Activated CD4-positive, alpha-beta memory T cell treated with anti-CD3 and anti-CD28 coated beads, Interleukin-2, amount 10 ng/mL, durations not matched to agents 7 days and 5 days (primary cell): ENCODE measurements at places on chromosomes 1 and 21.

GRCh38 chr1:235642011-235642942 is 7.3 kb downstream of the GNG4 start:
- H3K27ac ChIP-seq = peak overlapping the region; percentile 81
- H3K27me3 ChIP-seq = peaks cover 37% of the 10 kb centered on the region
- peaks cover 34% of the 10 kb centered on the region for H3K4me1 ChIP-seq

- DNase-seq = no peak
- H3K4me1 ChIP-seq = peaks cover 3% of the 10 kb centered on the region
- peaks cover 46% of the 10 kb centered on the region for H3K36me3 ChIP-seq
- no peak overlapping the region for H3K27ac ChIP-seq
- no peaks in the 10 kb centered on the region for H3K27me3 ChIP-seq
Measured at GRCh38 chr1:161803181-161803580, 37.1 kb downstream of the ATF6 start.

DNA sequence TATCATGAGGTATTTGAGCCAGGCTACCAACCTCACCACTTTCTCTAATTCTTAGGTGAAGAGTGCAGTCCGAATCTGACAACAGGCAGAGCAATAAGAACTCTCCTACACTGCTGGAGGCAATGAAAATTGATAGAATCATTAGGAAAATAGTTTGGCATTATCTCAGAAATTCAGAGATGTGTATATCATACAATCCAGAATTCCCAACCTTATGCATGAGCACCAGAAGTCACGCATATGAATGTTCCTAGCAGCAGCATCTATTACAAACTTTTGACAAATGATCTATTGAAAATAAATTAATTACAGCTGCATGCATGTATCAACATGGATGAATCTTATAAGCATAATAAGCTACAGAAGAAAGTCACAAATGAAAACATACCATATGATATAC is 176.9 kb upstream of the CAMK1G start:
- no peak overlapping the region for H3K4me3 ChIP-seq
- peaks cover 33% of the 10 kb centered on the region for H3K27me3 ChIP-seq
- DNase-seq = no peak
- no peaks in the 10 kb centered on the region for H3K4me1 ChIP-seq
- no peaks in the 10 kb centered on the region for H3K36me3 ChIP-seq

- H3K4me3 ChIP-seq = peak overlapping the region; percentile 10
- DNase-seq = no peak
- H3K27ac ChIP-seq = no peak overlapping the region
- H3K4me1 ChIP-seq = peaks cover 34% of the 10 kb centered on the region
Measured at GRCh38 chr1:46130606-46131005, 1.8 kb downstream of the PIK3R3 start.

DNA sequence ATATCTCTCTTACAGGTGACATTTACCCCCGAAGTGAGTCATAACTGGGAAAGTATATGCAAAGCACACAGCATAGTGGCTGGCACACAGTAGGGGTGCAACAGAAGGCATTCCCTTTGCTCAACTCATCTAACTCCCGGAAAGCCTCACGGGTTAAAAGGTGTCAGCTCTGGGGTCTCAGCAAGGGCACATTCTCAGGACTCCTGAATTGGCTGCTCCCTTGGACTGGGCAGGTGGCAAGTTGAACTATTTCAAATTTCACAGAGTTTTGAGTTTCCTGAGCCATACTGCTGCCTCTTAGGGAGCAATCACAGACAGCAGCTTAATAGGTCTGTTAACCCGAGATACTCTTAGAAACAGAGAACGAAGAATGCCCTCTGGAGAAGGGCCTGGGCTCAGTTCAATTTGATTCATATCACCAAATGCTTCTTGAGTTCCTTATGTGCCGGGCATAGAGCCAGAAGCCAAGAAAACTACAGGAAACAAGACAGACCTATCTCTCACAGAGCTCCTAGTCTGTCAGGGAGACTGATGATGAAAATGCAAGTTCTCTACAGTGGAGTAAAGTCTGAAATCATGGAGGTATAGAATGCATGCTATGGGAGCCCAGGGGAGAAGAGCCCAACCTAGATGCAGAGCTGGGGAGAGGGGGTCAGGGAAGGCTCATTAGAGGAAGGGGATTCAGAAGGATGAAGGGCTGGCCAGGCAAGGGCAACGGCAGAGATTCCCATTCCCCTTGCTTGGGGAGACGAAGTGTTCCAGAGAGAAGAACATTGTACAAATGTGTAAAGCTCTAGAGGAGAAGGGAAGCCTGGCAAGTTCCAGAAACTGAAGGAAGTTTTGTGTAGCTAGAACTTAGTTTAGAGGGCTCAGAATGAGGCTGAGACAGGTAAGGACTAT is 143.9 kb upstream of the HMGB4 start:
- DNase-seq = no peak
- no peaks in the 10 kb centered on the region for H3K27me3 ChIP-seq
- no peaks in the 10 kb centered on the region for H3K36me3 ChIP-seq
- no peak overlapping the region for H3K4me3 ChIP-seq

DNA sequence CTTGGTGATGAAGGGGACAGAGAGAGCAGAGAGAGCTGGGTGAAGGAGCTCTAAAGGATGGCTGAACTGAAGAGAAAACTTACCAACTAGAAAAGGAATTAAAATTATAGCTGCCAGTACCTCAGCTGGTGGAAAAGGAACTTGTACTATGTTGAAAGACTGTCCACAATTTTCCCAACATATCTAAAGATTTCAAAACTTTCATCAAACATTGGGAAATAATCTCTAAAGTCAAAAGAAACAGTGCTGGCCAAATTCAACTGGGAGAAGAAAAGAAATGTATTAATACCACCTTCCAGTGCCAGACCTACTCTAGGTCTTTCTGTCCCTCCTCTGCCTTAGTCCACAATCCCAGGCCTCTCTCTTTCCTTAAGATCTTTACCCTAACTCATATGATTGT is 6.1 kb downstream of the SMG5 start:
- peaks cover 66% of the 10 kb centered on the region for H3K36me3 ChIP-seq
- H3K4me3 ChIP-seq = no peak overlapping the region
- H3K27me3 ChIP-seq = no peaks in the 10 kb centered on the region
- no peak overlapping the region for H3K27ac ChIP-seq

DNA sequence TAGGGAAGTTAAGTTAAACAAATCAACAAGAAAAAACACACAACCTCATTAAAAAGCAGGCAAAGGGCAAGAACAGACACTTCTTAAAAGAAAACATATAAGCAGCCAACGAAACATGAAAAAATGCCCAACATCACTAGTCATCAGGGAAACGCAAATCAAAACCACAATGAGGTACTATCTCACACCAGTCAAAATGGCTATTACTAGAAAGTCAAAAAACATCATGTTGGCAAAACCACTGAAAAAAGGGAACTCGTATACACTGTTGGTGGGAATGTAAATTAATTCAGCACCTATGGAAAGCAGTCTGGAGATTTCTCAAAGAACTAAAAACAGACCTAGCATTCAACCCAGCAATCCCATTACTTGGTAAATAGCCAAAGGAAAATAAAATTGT is 51.1 kb downstream of the HSF2BP start:
- DNase-seq = no peak
- peaks cover 6% of the 10 kb centered on the region for H3K4me1 ChIP-seq
- H3K36me3 ChIP-seq = no peaks in the 10 kb centered on the region
- no peak overlapping the region for H3K27ac ChIP-seq

DNA sequence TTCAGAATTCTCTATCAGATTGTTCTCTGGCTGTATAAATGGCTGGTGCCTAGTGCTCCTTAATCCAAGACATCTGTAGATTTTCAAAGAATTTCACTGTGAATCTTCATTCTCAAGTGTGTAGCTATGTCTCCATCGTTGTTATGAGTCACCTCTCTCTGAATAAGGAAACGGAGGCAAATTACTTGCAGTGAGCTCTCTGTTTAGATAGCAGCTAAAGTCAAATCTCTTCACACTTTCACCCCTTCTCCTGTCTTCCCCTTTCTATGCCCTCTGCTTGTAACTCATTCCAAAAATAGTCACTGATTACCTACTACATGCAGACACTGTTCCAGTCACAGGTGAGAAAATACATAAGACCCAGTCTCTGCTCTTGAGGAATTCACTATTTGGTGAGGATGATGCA is 39.7 kb downstream of the CHML start:
- no peaks in the 10 kb centered on the region for H3K36me3 ChIP-seq
- no peak overlapping the region for H3K27ac ChIP-seq
- no peak for DNase-seq
- H3K27me3 ChIP-seq = no peaks in the 10 kb centered on the region
- peaks cover 4% of the 10 kb centered on the region for H3K4me1 ChIP-seq
- no peak overlapping the region for H3K4me3 ChIP-seq

- H3K27me3 ChIP-seq = no peaks in the 10 kb centered on the region
- peaks cover 23% of the 10 kb centered on the region for H3K4me1 ChIP-seq
- DNase-seq = peak; percentile 63
- peak overlapping the region; percentile 98 for H3K4me3 ChIP-seq
- peaks cover 56% of the 10 kb centered on the region for H3K36me3 ChIP-seq
Measured at GRCh38 chr1:204410688-204411450, 748 bp downstream of the PPP1R15B start.

- H3K4me1 ChIP-seq = no peaks in the 10 kb centered on the region
- H3K36me3 ChIP-seq = no peaks in the 10 kb centered on the region
- no peak overlapping the region for H3K27ac ChIP-seq
- H3K4me3 ChIP-seq = no peak overlapping the region
- no peak for DNase-seq
Measured at GRCh38 chr1:29783508-29784275, 547.4 kb downstream of the PTPRU start.

DNA sequence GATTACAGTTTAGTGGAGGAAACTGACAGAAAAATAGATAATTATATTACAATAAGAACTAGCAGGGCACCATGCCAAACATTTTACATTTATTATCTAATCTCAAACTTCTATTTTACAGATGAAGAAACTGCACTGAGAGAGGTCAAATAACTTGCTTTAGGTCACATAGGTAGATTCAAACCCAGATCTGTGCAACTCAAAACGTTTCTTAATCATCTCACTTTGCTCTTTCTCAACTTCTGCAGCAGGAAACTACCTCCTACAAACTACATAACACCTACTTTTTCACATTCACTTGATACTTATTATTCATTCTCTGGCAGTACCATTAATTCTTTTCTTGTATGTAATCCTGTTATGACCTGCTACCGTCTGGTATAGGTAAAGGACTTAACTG is 49.9 kb upstream of the BCL10 start:
- H3K36me3 ChIP-seq = no peaks in the 10 kb centered on the region
- peaks cover 2% of the 10 kb centered on the region for H3K4me1 ChIP-seq
- H3K27ac ChIP-seq = no peak overlapping the region

GRCh38 chr1:905811-906599 is 17.7 kb upstream of the SAMD11 start:
- no peak overlapping the region for H3K27ac ChIP-seq
- H3K36me3 ChIP-seq = no peaks in the 10 kb centered on the region
- H3K4me1 ChIP-seq = peaks cover 9% of the 10 kb centered on the region
- DNase-seq = peak; percentile 16
- no peak overlapping the region for H3K4me3 ChIP-seq

DNA sequence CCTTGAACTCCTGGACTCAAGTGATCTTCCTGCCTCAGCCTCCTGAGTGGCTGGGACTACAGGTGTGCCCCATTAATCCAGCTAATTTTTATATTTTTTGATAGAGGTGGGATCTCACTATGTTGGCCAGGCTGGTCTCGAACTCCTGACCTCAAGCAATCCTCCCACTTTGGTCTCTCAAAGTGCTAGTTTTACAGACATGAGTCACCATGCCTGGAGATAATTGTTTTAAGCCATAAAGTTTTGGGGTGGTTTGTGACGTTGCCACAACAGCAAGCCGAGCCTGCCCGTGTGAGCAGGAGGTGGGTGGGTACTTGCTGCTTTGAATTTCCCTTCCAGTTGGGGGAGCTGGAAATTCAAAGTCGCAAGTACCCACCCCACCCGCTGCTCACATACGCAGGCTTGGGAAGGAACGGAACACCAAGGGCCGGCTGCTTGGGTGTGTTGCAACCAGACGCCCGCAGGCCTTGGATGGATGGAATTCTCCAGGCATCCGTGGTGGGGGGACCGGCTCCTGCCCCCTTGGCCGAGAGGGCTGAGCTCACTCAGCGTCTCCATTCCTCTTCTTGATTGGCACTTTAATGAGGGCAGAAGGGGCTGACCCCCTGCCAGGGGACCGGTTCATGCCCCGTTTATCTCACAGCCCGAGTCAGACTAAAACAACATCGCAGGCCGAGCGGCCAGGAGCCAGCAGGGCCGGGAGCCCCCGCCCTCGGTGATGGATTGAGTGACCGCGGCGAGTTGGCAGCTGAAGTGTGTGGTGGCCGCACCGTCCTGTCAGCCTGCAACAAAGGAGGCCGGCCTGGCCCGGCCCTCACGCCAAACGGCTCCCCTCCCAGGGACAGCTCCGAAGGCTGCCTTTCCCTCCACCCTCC is 78.1 kb downstream of the DHRS3 start:
- no peak overlapping the region for H3K4me3 ChIP-seq
- no peak overlapping the region for H3K27ac ChIP-seq
- DNase-seq = no peak
- H3K36me3 ChIP-seq = peaks cover 26% of the 10 kb centered on the region
- H3K27me3 ChIP-seq = peaks cover 8% of the 10 kb centered on the region
- H3K4me1 ChIP-seq = peaks cover 20% of the 10 kb centered on the region

- H3K36me3 ChIP-seq = no peaks in the 10 kb centered on the region
- H3K27me3 ChIP-seq = peaks cover 42% of the 10 kb centered on the region
- H3K27ac ChIP-seq = no peak overlapping the region
- H3K4me3 ChIP-seq = peak overlapping the region; percentile 74
Measured at GRCh38 chr1:109112056-109112651, 1.8 kb upstream of the ELAPOR1 start.

GRCh38 chr1:33394770-33395169 is 36.1 kb downstream of the PHC2 start:
- H3K27me3 ChIP-seq = peaks cover 29% of the 10 kb centered on the region
- peaks cover 8% of the 10 kb centered on the region for H3K4me1 ChIP-seq
- no peak overlapping the region for H3K27ac ChIP-seq
- no peak overlapping the region for H3K4me3 ChIP-seq
- no peak for DNase-seq

DNA sequence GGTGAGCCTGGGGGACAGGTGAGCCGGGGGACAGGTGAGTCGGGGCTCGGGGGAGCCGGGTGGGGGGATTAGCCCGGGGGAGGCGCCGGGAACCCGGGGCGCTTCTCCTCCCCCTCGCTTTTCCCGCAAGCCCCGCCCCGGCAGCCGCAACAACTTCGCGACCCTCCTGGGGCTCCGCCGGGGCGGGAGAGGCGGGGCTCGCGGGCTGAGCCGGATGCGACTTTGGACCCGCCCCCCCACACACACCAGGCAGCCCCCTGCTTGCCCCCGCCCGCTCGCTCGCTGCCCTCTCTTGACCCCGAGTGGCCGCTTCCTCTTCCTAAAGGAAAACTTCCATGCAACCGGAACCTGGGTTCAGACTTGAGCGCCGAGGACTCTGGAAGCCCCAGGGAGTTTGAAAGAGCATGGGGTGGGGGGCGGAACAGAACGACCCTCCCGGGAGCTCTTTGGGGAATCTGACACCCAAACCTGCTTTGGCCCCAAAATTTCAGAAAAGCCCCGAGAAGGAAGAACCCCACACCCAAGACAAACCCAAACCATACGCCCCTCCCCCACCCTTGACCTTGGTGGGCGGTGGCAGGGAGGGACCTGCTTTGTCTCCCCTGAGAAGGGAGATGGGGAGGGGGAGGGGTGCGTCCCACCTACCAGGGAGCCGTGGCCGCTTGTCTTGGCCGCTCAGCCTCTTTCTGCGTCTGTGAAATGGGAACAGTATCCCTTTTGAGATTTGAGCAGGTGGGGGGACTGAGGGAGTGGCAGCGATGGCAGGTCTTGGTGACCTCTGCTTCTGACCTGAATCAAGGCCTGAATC is 550 bp downstream of the ARHGEF16 start:
- peaks cover 4% of the 10 kb centered on the region for H3K4me1 ChIP-seq
- H3K27ac ChIP-seq = no peak overlapping the region
- no peak overlapping the region for H3K4me3 ChIP-seq
- peaks cover 14% of the 10 kb centered on the region for H3K27me3 ChIP-seq
- DNase-seq = no peak
- H3K36me3 ChIP-seq = no peaks in the 10 kb centered on the region
